ENCODE measurements at places on chromosomes 5 and 9. TPM values are rescaled to one million over a fixed set of nuclear protein-coding genes. Genes with fewer than 3 reads are reported as not detected.

- H3K4me3 ChIP-seq = no peak overlapping the region
- H3K27me3 ChIP-seq = no peaks in the 10 kb centered on the region
- no peaks in the 10 kb centered on the region for H3K4me1 ChIP-seq
Observed at GRCh38 chr9:87573841-87574342, 76.2 kb downstream of the DAPK1 start.

DNA sequence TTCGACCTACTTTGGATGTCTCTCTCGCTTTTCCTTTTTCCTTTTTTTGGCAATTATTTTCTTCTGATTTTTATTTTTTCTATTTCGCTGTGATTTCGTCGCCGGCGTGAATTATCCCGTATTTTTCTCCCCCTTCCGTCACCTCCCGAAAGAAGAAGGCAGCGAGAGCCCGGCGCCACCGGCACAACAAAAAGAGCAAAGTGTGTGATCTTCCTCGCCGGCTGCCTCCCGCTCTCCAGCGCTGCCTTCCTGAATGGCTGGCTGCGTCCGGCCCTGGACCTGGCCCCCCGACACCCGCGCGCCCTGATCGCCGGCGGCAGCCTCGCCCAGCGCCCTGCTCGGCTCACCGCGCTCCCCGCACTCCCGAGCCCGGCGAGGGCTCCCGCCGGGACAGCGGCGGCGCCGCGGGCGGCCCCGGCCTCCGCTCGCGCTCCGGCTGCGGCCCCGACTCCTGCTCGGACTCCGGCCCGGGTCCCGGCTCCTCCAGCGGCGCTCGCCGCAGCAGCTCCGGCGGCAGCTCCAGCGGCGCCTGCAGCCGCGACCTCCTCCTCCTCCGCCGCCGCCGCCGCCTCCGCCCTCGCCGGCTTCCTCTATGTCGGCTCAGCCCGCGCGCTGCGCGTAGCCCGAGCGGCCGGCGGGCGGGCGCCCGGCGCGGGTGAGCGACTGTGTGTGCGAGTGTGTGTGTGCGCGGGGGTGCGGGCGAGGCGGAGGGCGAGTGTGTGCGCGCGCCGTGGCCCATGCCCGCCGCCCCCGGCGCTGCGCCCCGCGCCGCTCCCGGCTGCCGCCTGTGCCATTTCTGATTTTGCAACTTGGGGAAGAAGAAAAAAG is 960 bp downstream of the NR2F1 start:
- DNase-seq = no peak
- peaks cover 30% of the 10 kb centered on the region for H3K4me1 ChIP-seq
- no peaks in the 10 kb centered on the region for H3K36me3 ChIP-seq
- no peaks in the 10 kb centered on the region for H3K27me3 ChIP-seq
- H3K4me3 ChIP-seq = peak overlapping the region; percentile 70
- peak overlapping the region; percentile 99 for H3K27ac ChIP-seq

GRCh38 chr5:32029261-32029660 is 144.9 kb downstream of the GOLPH3 start:
- 0 out of 2 replicates have a peak, but pooled peaks cover 2% of the 10 kb centered on the region for H3K4me1 ChIP-seq
- no peaks in the 10 kb centered on the region for H3K36me3 ChIP-seq
- DNase-seq = no peak
- H3K27ac ChIP-seq = no peak overlapping the region

GRCh38 chr5:77993855-77994318 is 217.7 kb upstream of the TBCA start:
- peaks cover 14% of the 10 kb centered on the region for H3K4me1 ChIP-seq
- no peak for DNase-seq

GRCh38 chr9:112180387-112180881 is 5.3 kb upstream of the SUSD1 start:
- no peak overlapping the region for H3K4me3 ChIP-seq
- no peaks in the 10 kb centered on the region for H3K27me3 ChIP-seq
- no peak for DNase-seq
- peaks cover 16% of the 10 kb centered on the region for H3K4me1 ChIP-seq
- H3K27ac ChIP-seq = no peak overlapping the region
- H3K36me3 ChIP-seq = no peaks in the 10 kb centered on the region

GRCh38 chr5:1209896-1210776 is 8.7 kb downstream of the SLC6A19 start:
- H3K27me3 ChIP-seq = no peaks in the 10 kb centered on the region
- no peaks in the 10 kb centered on the region for H3K4me1 ChIP-seq
- no peak for DNase-seq
- H3K4me3 ChIP-seq = no peak overlapping the region

GRCh38 chr5:67058998-67059743 is 137.4 kb downstream of the CD180 start:
- no peak overlapping the region for H3K27ac ChIP-seq
- no peaks in the 10 kb centered on the region for H3K4me1 ChIP-seq
- peaks cover 54% of the 10 kb centered on the region for H3K27me3 ChIP-seq
- no peak for DNase-seq

- no peaks in the 10 kb centered on the region for H3K27me3 ChIP-seq
- no peak overlapping the region for H3K27ac ChIP-seq
- H3K4me3 ChIP-seq = no peak overlapping the region
- no peak for DNase-seq
- H3K36me3 ChIP-seq = no peaks in the 10 kb centered on the region
Observed at GRCh38 chr5:42676362-42676761, 80.3 kb upstream of the CCDC152 start.

DNA sequence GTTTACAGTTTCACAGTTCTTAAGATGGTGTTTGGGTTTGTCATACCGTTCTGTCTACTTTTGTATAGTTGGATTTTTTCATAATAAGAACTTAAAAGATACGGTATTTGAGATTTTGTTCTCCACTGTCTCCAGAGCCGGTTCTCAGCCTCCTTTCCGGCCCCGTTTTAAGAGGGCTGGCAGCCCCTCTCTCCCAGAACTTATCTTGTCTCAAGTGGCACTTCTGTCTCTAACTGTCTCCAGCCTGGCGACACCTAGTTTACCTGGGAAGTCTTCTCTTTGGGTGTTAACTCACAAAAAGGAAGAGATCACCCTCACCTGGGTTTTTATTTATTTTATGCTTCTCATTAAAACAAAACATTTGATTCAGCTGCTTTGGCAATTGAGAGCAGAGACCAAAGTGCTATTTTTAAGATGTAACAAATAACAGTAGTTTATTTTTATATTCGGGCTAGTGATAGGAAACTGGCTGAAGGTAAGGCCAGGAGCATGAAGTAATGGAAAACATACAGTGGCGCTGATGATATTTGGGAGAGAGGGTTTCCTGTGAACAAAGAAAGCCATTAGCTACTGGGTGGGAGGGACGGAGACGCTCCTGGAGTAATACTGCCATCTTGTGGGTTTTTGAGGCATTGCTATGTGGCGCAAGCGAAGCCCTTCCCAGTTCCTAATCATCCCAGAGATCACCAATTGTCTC is 48.3 kb downstream of the ACER2 start:
- peaks cover 4% of the 10 kb centered on the region for H3K4me1 ChIP-seq
- no peaks in the 10 kb centered on the region for H3K36me3 ChIP-seq
- peak; percentile 65 for DNase-seq
- H3K27me3 ChIP-seq = no peaks in the 10 kb centered on the region
- H3K27ac ChIP-seq = no peak overlapping the region
- H3K4me3 ChIP-seq = no peak overlapping the region

DNA sequence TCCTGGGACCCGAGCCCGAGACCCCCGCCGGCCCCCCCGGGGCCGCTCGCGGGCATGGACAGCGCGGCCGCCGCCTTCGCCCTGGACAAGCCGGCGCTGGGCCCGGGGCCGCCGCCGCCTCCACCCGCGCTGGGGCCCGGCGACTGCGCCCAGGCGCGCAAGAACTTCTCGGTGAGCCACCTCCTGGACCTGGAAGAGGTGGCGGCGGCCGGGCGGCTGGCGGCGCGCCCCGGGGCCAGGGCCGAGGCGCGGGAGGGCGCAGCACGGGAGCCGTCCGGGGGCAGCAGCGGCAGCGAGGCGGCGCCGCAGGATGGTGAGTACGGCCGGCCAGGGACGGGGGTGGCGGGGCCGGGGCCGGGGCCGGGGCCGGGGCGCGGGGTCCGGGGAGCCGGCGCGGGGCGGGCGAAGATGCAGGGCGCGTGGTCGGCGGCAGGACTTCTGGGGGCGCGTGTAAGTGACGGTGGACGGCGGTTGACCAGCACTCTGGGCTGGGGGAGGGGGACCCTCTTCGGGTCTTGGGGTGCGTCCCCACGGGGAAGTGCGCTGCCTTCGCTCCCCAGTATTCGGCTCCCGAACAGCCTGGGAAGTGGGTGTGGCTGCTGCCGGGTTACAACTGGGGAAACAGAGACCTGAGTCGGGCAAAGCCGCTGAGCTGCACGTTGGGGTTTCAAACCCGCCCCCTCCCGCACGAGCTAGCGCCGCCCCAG is 520 bp downstream of the PRRX2 start:
- H3K4me3 ChIP-seq = peak overlapping the region; percentile 70
- no peaks in the 10 kb centered on the region for H3K36me3 ChIP-seq
- no peaks in the 10 kb centered on the region for H3K27me3 ChIP-seq
- H3K4me1 ChIP-seq = peaks cover 27% of the 10 kb centered on the region
- DNase-seq = no peak

GRCh38 chr5:33068786-33069185 is 357.7 kb downstream of the NPR3 start:
- no peak overlapping the region for H3K27ac ChIP-seq
- no peaks in the 10 kb centered on the region for H3K36me3 ChIP-seq
- no peaks in the 10 kb centered on the region for H3K4me1 ChIP-seq
- no peaks in the 10 kb centered on the region for H3K27me3 ChIP-seq
- DNase-seq = no peak

DNA sequence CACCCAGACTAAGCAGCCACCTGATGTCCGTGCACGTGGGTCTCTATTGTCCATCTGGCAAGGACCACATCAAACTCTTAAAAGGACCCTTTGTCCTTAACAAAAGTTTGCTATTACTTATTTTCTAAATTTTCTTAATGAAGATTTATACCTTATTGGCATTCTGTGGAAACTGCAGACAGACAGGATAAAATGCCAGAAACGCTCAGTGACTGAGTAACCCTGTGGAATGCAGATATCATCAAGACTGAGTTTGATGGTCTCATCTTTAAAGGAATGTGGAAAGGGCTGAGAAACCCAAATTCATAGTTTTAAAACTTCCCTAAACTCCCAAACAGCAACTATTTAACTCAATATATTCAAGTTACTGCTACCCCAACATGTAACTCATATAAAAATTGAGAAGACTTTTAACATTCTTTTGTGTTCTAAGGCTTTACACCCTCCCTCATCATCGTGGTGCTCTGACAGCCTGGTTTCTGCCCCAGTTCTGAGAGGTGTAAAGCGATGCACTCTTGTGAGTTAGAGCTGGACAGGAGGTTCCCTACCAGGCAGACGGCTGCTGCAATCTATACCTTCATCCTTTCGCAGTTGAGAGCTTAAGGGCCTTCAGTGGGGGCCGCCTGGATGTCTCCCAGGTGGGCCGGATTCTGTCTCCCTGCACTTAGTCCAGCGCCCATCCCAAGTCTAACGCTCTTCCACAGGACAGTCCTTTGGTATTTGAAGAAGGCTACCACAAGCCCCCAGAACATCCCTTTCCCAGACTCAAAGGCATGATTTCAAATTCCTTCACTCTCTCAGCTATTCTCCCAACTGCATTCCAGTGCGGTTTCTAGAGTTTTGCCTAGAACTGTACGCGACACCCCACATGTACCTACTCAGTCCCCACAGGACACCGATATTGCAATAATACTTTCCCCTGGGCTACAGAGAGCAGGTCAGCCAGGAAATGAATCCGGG is 68.9 kb downstream of the DAP start:
- no peak for DNase-seq
- H3K4me3 ChIP-seq = no peak overlapping the region
- H3K4me1 ChIP-seq = peaks cover 5% of the 10 kb centered on the region

DNA sequence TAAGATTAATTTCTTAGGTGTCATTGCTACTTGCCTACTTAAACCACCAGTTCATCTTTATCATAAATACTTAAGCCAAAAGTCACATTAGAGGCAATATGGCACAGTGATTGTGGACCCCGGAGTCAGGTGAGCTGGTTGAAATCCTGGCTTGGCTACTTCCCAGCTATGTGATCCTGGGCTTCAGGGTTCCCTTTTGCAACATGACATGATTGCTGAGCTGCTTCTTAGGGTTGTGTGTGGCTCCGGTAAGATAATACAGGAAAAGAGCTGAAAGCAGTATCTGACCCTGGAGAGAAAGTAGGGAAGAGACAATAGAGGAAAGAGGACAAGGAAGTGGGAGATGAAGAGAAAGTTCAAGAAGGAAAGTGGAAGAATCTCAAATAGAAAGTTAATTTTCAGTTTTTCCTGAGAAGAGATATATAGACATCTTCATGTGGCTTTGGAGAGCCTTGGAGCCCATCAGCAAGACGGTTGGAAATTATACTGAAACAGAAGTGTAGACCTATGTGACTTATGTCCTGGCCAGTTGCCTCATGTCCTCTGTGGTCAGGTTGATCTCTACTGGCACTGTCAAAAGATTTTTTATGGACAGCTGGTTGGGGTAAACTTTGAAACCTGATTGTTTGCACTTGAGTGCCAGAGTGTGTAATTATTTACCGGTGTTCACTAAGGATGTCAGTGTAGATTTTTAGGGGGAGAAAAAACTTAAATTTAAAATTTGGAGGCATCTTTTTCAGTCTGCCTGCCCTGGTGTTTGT is 93.2 kb downstream of the GHR start:
- H3K4me3 ChIP-seq = no peak overlapping the region
- H3K27me3 ChIP-seq = no peaks in the 10 kb centered on the region
- H3K36me3 ChIP-seq = no peaks in the 10 kb centered on the region
- H3K4me1 ChIP-seq = no peaks in the 10 kb centered on the region
- no peak for DNase-seq

DNA sequence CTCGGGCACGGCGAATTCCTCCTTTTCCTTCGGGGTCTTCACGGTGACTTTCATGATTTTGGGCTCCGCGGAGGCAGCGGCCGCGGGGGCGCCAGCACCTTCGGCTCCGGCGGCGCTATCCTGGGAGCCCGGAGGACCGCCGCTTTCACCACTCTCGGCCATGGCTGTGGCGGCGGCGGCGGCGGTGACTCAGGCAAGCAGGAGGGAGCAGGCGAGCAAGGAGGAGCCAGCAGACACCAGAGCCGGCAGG is 315 bp downstream of the UBQLN1 start:
- peak overlapping the region; percentile 91 for H3K27ac ChIP-seq
- peaks cover 7% of the 10 kb centered on the region for H3K36me3 ChIP-seq
- DNase-seq = no peak
- H3K4me1 ChIP-seq = peaks cover 6% of the 10 kb centered on the region
- peak overlapping the region; percentile 90 for H3K4me3 ChIP-seq

GRCh38 chr5:5800801-5801761 is 378.6 kb downstream of the ICE1 start:
- H3K27ac ChIP-seq = no peak overlapping the region
- H3K4me3 ChIP-seq = no peak overlapping the region
- DNase-seq = no peak
- H3K27me3 ChIP-seq = no peaks in the 10 kb centered on the region
- H3K36me3 ChIP-seq = no peaks in the 10 kb centered on the region
- no peaks in the 10 kb centered on the region for H3K4me1 ChIP-seq

TAF11L11 gene
- not detected for total RNA-seq

KCNT1 gene
- 0.17 TPM for total RNA-seq

LCN15 gene
- 0.76 TPM for total RNA-seq

SNCB gene
- total RNA-seq = not detected

CDC37L1 gene
- 18.1 TPM for total RNA-seq
